ENCODE measurements at places on chromosomes 13 and 19. TPM values are rescaled to one million over a fixed set of nuclear protein-coding genes. Genes with fewer than 3 reads are reported as not detected.

ZNF548 gene
- total RNA-seq: 16.6 TPM

STOML3 gene
- total RNA-seq: not detected

TUBA3C gene
- not detected for total RNA-seq

SIGLEC8 gene
- not detected for total RNA-seq

PLEKHG2 gene
- 12.9 TPM for total RNA-seq

ZNF723 gene
- total RNA-seq: not detected

JSRP1 gene
- 0.43 TPM for total RNA-seq

PAF1 gene
- total RNA-seq: 24.8 TPM

CARM1 gene
- total RNA-seq: 16.3 TPM

VSTM2B gene
- not detected for total RNA-seq

SERP2 gene
- total RNA-seq: 3.0 TPM

CEACAM4 gene
- not detected for total RNA-seq
